ENCODE measurements at places on chromosomes 4 and X.

- no peak for DNase-seq
Measured at GRCh38 chr4:39961311-39961877, 16.3 kb downstream of the PDS5A start.

- no peak for DNase-seq
Measured at GRCh38 chr4:177692907-177693306, 250.7 kb upstream of the AGA start.

- DNase-seq, result no peak
Measured at GRCh38 chr4:10671366-10671765, 13.2 kb downstream of the CLNK start.

DNA sequence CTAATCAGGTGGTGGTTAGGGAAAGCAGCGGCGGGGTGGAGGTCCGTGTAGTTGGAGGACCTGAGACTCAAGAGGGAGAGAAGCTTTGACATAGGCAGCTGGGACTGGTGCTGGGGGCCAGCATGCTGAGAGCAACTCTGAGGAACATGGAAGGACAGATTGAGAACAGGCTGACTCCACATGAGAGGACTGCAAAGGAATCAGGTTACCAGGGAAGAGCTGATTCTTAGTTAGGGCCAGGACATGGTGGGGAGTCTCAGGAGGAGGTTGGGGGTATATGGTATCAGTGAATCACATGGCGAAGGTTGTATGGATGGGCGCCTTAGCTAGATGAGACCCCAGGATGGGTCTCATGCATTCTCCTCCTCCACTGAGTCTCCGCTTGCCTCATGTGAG lies 264.0 kb upstream of the BOD1L1 start:
- peak; percentile 71 for DNase-seq

DNA sequence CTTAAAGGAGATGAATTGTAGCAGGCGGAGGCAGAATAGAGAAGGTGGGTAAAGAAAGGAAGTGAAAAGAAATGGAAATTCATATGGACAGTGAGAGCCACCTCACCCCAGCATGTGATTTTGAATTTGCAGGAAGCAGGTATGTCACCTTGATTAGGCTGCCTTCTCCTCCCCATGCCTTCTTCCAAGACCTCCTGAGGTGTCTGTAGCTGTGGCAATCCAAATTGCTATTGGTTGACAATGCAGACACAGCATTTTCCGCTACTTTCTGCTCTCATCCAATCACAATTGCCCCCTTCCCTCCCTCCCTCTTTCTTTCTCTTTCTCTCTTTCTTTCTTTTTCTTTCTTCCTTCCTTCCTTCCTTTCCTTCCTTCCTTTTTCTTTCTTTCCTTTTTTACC lies 38.5 kb downstream of the RAB33B start:
- no peak for DNase-seq

- no peak for DNase-seq
Measured at GRCh38 chr4:4268776-4269175, 20.8 kb upstream of the TMEM128 start.

- no peak for DNase-seq
Measured at GRCh38 chr4:175823015-175823742, 11.1 kb upstream of the GPM6A start.

GRCh38 chr4:147924604-147925412 lies 192.9 kb downstream of the ARHGAP10 start:
- peak; percentile 40 for DNase-seq

DNA sequence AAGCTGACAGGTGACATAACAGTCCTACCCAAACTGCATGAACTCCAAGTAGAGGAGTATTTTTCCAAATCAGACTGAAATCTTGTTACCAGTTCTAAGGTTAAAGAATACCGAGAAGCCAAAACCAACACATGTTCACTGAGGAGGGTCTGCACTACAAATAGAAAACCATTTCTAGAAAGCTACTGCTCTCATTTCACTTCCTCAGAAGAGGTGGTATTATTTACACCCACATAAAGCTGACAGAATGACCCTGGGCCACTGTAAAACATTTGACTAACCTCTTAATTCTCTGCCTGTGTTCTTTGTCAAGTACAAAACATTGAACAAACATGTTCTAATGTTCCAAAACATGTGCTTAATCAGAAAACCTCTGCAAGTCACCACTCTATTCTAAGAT lies 95.8 kb downstream of the IQCM start:
- no peak for DNase-seq

DNA sequence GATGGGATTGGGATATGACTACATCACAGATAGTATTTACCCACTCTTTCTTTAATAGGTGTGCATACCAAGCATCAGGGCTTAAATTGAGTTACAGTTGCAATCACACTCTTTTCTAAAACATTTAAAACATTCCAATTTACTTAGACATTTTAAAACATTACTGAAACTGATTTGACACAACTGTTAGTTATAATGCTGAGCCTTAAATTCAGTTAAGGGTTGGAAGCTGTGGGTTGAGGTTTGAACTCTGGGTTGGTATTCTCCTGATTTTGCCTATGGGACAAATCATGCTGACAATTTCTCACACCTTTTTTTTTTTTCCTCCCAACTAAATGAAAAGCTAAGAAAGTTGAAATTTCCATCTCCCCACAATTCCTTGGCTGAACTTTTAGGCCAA lies 16.3 kb downstream of the SLIT2 start:
- DNase-seq, result no peak

DNA sequence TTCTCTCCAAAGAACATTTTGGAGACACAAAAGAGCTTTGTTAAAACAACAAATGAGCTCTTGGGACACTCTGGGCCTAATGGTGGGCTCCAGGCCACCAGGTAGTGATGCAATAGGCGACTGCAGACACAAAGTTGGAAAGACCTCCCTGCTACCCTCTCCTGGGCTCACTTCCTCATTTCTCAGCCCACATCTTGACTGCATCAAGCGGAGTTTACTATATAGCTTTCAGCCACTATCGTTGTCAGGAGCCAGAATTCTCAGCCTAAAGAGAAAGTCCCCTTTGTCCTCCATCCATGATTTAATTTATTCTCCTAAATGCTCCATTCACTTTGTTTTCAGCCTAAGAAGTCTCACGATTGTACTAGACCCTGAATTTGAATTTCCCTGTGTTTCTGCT lies 114.9 kb downstream of the EFHC2 start:
- DNase-seq, result no peak

GRCh38 chr4:129822701-129823100 lies 726.7 kb downstream of the C4orf33 start:
- no peak for DNase-seq

- no peak for DNase-seq
Measured at GRCh38 chr4:4254666-4255065, 6.6 kb upstream of the TMEM128 start.

DNA sequence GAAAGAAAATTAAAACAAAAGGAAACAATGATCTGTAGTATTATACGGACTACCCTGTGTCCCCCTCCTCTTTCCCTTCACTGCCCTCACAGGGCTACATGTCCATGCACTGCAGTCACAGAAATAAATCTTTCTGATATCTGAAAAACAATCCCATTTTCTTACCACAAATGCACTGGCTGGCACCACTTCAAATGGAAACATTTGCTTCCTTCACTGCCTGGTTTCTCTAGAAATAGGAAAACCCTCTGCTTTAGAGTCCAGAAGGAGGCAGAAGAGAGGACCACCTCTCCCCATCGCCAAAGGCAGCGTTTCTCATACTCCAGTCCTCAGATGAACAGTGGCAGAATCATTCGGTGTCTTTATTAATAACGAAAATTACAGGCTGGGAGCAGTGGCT lies 98.2 kb downstream of the GRIA3 start:
- no peak for DNase-seq

DNA sequence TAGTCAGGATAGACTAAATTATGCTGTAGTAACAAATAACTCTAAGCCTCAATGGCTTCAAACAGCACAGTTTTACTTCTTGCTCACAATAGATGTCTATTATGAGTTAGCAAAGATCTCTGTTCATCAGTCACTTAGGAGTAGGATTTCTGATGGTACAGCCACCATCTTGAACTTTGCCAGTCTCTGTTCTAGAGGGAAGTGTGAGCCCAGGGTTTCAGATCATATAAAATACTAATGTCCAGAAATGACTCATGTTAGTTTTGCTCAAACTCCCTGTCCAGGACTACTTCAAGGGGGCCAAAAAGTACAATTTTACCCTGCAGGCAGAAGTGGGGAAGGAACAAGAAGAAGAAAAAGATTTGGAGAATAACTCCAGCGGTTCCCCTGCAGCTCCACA lies 77.1 kb upstream of the LSM6 start:
- DNase-seq, result no peak

DNA sequence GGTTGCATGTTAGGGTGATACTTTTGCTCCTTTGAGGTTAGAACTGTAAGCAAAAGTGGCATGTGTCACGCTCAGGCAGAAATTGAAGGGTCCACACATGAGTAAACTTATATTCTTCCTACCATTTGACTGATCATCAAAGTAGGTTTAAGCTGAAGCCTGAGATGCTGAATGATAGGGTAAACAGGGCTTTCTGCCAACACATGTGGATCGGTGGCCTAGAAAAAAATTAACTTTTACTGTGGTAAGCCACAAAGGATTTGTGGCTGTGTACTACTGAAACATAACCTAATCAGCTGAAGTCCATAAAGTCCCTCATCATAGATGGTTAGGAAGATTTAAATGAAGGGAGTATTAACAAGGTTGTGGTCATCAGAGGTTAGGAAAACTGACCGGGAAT lies 1070.1 kb downstream of the STPG2 start:
- no peak for DNase-seq

DNA sequence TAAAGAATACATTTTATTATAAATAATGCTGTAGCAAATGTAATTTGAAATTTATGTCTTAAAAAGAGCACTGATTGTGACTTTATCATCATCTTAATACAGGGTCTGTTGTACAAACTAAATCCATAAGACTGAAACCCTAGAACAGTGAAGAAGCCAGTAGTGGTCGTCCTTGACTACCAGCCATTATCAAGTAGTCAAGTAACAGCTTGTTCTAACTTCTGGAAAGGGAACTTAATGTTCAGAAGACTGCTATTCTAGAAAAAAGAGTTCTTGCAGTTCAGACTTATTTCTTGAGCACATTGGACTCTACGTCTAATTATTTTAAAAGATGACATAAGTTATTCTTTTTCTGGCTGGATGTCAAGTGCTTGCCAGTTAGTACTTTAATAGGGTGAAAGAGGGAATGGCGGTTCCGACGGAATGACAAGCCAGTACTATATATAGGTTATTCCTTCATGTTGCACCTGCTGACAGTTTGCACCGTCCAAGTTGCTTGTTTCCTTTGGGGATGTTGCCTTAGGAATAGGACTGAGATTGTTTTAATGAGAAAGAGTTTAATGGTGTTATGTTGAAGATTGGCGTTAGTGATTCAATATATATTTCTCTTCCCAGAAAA lies 109.9 kb downstream of the RAPGEF2 start:
- DNase-seq, result no peak

GRCh38 chr4:175745329-175745728 lies 66.7 kb downstream of the GPM6A start:
- DNase-seq, result no peak

DNA sequence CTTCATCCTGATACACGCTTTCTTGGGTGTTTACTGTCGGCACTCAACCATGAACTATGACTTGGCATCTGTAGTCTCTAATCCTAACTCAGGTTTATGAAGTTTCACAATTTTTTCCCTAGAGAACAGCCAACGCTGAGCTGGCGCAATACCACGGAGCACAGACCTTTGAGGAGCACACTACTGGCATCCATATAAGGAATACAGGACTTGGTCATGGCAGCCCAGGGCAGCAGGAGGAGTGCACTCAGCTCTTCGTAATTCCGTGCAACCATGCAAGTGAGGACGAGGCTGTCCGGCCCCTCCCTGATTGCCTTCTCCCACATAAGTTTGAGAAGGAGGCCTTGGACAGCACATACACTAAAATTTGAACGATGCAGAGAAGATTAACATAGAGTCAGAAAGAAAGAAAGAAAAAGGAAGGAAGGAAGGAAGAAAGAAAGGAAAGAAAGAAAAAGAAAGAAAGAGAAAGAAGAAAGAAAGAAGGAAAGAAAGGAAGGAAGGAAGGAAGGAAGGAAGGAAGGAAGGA lies 41.0 kb upstream of the PDLIM5 start:
- no peak for DNase-seq

- no peak for DNase-seq
Measured at GRCh38 chr4:171676555-171677215, 136.5 kb upstream of the GALNTL6 start.

- DNase-seq, result peak; percentile 68
Measured at GRCh38 chr4:139167774-139168444, 9.1 kb downstream of the ELF2 start.

DNA sequence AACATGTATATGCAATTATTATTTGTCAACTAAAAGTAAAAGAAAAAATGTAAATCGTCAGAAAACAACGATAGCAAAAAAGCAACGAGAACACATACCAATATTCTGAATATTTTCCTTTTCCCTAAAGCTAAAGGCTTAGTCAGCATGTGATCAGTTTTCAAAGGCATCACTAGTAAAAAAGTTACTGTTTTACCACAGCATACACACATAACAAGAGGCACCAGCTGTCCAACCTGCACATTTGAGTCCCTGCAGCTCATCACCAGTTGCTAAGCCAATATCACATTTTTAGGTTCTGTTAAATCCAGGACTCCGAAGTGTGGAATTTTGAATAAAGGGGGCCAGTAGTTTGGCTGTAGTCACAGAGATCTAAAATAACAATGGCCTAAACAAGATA lies 203.8 kb downstream of the ADGRA3 start:
- DNase-seq, result no peak

- DNase-seq, result peak; percentile 54
Measured at GRCh38 chr4:151955721-151956380, 195.0 kb upstream of the GATB start.

DNA sequence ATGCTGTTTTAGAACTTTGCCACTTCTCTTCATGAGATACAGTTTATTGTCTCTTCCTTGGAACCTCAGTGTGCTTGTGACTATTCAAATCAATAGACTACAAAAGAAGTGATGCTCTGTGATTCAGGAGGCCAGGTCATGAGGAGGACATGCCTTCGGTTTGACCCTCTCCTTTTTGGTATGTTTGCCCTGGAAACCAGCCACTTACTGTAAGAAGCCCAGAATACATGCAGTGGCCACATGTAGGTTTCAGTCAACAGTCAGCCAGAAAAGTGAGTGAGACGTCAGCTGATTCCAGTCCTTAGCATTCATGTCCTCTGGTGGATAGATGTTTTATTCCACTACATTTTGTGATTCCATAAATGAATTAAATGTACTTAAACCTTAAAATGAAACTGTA lies 328.7 kb downstream of the PCDH18 start:
- peak; percentile 74 for DNase-seq

- no peak for DNase-seq
Measured at GRCh38 chr4:154292589-154292988, 199.0 kb downstream of the DCHS2 start.

GRCh38 chrX:31057691-31058090 lies 14.2 kb downstream of the FTHL17 start:
- no peak for DNase-seq

GRCh38 chr4:73152893-73153292 lies 83.4 kb upstream of the COX18 start:
- no peak for DNase-seq
